HAP-1 (cell line): ENCODE measurements at places on chromosomes 7 and 10.

- DNase-seq = no peak
These were observed at the start of gene AZGP1 for GRCh38 chr7:99975782-99976521. TSS of gene AZGP1 (minus strand) at chr7:99976031. CDS start at chr7:99976020, 11 bp downstream.

DNA sequence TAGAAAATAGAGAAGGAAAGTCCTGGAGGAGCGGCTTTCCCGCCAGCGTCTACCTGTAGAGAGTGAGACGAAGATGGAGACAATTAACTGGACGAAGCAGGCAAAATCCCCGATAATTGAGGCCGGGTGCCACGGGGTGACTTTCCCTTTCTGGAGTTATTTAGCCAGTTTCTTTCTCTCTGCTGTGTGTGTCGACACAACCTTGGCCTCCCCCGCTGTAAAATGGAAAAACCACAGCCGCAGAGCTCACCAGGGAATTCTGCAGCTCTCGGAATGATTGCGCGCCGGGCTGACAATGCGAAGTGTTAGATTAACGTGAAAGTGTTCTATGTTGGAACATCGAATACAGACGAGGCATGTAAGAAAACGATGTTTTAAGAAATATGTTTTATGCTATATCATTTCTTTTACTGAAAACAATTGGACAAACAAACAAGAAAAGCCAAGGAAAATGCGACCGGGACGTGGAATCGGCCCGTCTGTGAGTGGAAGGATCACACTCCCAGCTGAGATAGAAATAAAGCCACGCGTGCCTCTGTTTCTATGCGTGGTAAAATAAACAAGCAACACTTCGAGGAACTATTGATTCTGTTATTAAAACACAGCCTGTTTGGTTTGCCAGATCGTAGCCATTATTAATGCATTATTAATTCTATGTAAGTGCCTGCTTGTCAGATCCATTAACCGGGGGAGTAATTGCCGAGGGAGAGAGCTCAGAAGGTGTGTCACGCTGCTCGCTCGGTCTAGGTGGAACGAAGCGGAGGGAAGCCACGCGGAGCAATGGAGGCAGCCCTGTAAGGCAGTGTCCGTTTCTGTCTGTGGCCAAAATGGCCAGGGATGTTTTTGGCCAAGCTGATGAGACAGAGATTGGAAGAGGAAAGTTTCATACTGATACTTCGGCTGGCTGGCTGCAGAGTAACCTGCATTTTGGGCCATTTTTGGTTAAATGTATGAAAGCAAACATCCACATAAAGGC lies 129.4 kb downstream of the DNAJB6 start:
- no peak for DNase-seq

- no peak for DNase-seq
These were observed 37.5 kb downstream of the NT5C2 start for GRCh38 chr10:103155471-103156085.

DNA sequence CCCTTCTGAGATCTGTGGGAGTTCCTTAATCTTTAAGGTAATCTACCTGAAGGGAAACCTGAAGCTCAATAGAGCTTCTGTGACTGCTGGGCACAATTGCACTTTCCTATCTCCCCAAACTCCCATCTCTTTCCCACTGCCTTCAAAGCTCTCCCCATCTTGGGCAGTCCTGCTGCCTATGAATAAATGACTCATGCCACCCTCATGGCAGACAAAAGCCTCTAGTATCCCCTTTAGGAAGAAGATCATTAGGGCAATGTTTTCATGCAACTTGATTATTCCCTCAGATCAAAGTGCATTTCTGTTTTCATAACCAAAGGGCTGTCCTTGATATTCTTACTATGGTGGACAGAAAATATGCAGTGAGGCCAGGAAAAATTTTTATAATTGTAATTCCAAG lies 704.9 kb upstream of the LRRN3 start:
- DNase-seq = no peak

- DNase-seq = peak; percentile 46
These were observed at the start of gene PGAM2 for GRCh38 chr7:44065431-44066110. TSS of gene PGAM2 (minus strand) at chr7:44065567. CDS start at chr7:44065529, 38 bp downstream.

DNA sequence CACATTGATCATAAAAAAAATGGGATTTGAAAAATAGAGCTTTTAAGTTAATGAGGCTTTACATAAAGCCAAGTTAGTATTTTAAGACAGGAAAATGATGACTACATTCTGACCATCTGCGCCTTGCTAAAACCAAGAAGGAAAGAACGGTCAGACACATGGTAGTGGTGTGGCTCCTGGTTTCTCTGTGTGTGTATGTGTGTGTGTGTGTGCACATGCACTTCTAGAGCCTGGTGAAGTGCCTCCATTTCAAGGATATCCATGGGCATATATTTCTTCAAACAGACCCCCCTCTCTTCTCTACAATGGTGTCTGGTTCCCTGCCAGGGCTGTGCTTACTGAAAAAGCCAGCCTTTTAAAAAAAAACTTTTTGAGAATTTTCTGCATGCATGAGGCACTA lies 80.9 kb downstream of the FRMPD2 start:
- DNase-seq = no peak

DNA sequence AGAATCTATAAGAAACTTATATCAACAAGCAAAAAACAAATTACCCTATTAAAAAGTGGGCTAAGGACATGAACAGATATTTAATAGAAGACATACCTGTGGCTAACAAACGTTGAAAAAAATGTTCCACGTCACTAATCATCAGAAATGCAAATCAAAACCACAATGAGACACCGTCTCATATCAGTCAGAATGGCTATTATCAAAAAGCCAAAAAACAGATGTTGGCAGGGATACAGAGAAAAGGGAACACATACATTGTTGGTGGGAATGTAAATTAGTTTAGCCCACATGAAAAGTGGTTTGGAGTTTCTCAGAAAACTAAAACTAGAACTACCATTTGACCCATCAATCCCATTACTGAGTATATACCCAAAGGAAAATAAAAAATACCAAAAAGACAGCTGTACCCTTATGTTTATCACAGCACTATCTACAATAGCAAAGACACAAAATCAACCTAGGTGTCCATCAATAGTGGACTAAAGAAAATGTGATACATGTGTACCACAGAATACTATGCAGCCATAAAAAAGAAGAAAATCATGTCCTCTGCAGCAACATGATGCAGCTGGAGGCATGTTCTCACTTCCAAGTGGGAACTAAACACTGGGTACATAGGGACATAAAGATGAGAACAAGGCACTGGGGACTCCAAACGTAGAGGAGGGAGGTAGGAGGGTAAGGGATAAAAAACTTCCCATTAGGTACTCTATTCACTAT lies 83.8 kb upstream of the TMEM168 start:
- no peak for DNase-seq

DNA sequence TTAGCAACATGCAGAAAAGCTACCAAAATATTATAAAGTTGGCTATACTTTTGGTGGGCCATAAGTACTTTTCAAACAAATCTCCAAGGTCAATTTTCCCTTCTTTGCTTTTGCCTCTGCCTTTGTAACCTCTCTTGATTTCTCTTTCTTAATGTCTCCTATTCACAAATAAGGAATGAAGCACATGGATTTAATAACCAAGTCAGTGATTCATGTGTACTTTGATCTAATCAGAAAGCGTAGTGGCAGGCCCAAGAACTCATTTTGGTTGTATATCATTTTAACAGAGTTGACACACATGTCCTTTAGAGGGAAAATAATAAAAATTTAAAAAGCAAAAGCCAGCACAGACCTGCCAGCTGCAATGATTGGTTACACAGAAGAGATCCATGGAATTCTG lies 93.7 kb downstream of the FZD1 start:
- DNase-seq = no peak

- no peak for DNase-seq
These were observed 103.6 kb downstream of the NPSR1 start for GRCh38 chr7:34761627-34762026.

GRCh38 chr7:107230334-107230733 lies 61.5 kb downstream of the HBP1 start:
- DNase-seq = no peak

GRCh38 chr7:96211954-96212353 lies 109.9 kb downstream of the SLC25A13 start:
- no peak for DNase-seq

DNA sequence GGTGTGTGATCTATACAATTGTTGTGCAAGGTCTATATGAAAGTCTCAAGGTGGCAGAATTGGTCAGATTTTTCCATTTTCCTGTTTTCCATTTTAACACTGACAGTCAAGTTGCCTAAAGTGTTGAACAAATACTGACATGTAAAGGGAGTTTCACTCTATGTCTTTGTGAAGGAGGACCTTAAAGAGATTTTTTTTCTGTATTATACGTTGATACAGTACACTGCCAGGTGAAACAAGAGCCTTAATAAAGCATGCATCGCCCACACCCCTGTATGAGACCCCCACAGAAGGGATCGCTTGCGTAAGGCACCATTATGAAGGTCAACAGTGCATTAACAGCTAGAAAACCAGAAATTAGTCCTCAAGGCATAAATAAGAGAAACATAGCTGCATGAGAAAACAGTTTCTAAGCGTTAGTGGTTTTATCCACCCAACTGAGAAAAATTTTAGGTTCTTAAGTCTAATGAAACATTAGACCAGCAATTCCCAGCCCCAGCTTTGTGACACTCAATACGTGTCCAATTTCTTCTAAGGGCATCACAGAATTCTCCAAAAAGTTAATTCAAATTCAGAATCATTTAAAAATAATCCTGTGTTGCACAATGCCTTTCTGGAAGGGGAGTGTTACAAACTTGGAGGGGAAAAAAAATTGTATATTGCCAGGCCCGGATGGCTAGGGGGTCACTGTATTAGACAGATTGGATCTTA lies 6.9 kb downstream of the KLF6 start:
- no peak for DNase-seq

DNA sequence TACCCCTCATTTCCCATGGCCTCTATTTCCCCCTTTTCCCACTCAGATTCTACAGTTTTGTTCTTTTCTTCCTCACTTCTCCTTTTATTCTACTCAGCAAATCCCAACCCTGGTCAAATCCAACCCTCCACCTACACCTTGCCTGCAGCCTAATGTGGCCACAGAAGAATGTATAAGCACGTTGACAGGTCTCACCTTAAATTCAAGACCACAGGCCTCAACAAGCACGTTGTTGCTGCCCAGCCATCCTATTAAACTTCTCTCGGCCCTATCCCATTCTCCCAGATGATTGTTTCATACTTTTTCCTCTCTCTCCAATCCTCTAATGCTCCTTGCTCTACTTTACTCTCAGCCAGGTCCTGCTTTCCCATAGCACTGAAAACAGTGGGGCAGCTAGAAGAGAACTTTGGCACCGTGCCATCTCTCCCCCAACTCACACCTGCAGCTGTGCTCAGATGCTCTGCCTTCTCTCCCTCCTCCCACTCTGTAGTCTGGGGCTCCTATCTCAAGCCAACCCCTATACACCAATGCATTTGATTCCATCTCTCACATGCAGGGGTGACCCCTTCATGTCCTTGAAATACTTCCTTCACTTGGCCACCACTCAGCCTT lies 6.8 kb upstream of the EIF3A start:
- no peak for DNase-seq

DNA sequence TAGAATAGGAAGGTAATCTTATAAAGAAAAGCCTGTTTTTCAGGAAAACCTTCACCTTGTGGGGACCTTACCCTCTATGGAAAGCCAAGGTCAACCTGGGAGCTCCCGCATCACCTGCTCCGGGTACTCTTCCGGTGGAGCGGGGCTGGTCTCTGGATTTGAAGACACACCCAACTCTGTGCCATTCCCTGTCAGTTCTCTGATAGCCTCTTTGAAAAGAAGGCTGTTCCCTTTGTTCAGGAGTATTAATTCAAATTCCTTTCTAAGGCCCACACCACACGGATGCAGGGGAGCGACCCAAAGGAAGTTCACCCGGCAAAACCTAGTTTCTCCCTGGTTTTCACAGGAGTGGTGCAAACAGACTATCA lies 10.7 kb downstream of the CTBP2 start:
- DNase-seq = peak; percentile 51

DNA sequence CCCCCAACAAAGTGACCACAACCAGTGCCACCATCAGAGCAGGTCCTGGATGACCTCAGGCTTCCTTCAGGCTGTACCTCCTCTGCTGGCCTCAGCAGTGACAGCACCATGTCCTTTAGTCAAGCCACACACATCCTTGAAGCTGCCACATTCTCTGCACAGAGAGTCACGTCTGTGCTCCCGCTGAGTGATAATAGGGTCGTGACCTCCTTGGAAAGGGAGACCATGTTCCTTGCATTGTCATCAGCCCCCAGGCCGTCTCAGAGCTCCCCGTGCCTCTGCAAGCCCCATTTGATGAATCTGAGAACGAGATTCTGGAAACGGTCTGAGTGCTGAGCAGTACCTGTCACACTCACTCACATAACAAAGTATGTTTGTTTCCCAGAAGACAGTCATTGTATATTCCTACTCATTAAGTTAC lies 106.5 kb upstream of the PRR15 start:
- peak; percentile 39 for DNase-seq

DNA sequence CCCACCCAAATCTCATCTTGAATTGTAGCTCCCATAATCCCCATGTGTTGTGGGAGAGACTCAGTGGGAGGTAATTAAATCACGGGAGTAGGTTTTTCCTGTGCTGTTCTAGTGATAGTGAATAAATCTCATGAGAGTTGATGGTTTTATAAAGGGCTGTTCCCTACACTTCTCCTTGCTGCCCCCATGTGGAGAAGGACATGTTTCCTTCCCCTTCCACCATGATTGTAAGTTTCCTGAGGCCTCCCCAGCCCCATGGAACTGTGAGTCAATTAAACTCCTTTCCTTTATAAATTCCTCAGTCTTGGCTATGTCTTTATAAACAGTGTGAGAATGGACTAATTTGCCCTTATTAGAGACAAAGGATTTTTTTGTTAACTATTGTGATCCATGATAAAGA lies 48.5 kb upstream of the MKX start:
- no peak for DNase-seq

DNA sequence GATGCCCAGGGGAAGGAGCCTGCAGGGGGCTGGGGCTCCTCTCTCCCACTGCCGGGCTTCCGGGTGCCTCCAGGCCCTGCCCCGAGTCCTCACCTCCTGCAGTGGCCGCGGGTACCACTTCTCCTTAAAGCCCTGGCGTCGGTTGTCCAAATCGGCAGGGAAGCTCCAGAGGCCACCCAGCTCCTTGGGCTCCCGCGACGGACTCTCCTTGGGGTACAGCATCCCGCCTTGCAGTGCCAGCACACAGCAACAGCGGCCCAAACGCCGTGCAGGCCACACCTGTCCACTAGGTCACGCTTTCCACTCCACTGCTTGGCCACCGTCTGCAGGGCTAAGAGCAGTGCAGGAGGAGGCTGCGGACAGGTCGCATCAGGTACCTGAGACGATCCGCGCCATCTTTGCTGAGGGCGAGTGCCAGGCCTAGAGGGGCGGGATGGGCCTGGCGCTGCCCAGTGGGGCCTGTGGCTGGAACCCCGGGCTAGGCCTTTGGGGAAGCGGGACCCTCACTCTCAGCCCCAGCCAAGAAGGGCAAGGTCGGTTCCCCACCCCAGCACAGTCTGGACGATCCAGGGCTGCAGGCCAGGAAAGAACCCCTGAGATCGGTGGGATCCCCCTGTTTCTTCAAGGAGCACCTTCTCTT lies 47.7 kb upstream of the ZNF479 start:
- no peak for DNase-seq

DNA sequence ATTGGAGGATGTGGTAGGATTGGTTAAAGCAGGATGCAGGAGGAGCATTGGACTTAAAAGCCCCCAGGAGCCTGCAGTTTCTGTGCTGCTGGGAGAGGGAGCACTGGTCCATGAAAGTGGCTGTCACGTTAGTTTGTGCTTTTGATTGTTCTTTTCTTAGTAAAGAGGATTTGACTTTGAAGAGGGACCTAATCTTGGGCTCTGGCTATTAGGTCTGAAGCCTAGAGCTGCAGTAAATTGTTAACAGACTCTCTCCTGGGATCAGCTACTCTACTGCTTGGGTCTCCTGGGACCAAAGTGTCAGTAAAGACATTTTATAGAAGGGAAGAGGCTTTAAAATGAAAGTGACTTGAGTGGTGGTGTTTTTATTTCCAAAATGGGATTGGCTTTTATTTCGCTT lies 3.7 kb downstream of the ZFYVE27 start:
- DNase-seq = peak; percentile 27
